ENCODE measurements at places on chromosomes 4 and X.

- DNase-seq = no peak
Observed at GRCh38 chr4:83229791-83230190, 54.8 kb downstream of the COQ2 start.

DNA sequence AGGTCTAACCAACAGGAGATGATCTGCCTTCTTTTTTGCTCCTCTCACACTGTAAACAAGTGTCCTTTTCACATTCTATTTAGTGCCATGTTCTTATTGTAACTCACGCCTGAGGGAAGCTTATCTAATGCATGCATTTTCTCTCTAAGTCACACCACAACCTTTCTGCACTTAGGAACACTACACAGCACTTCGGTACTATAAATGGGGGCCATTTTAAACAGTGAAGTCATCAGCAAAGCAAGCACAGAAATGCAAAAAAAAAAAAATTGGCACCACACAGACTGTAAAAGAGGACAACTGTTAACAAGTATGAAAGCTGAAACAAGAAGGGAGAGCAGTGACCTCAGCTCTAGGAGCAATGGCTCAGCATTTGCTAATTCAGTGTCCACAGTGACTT lies 45.2 kb downstream of the PRSS12 start:
- DNase-seq = peak; percentile 32

- peak; percentile 40 for DNase-seq
Observed at GRCh38 chrX:13761606-13762414, 27.3 kb downstream of the OFD1 start.

- DNase-seq = no peak
Observed at GRCh38 chrX:115940888-115941332, 229.6 kb upstream of the AGTR2 start.

- DNase-seq = no peak
Observed at GRCh38 chr4:102554482-102554881, 53.3 kb downstream of the NFKB1 start.

- no peak for DNase-seq
Observed at GRCh38 chrX:9249051-9249846, 215.3 kb upstream of the FAM9B start.

GRCh38 chr4:15651676-15652075 lies 3.5 kb downstream of the FBXL5 start:
- peak; percentile 38 for DNase-seq

GRCh38 chr4:37951461-37952352 lies 8.5 kb upstream of the PTTG2 start:
- peak; percentile 83 for DNase-seq

GRCh38 chr4:123995936-123996335 lies 599.3 kb downstream of the SPRY1 start:
- no peak for DNase-seq

GRCh38 chr4:158644356-158644755 lies 27.3 kb downstream of the C4orf46 start:
- no peak for DNase-seq

- no peak for DNase-seq
Observed at GRCh38 chr4:85391071-85391470, 83.9 kb upstream of the ARHGAP24 start.

- DNase-seq = no peak
Observed at GRCh38 chr4:3386526-3386925, 55.2 kb upstream of the HGFAC start.

GRCh38 chrX:44945736-44946135 lies 72.7 kb downstream of the KDM6A start:
- peak; percentile 28 for DNase-seq

- no peak for DNase-seq
Observed at GRCh38 chrX:13252726-13253125, 67.1 kb downstream of the ATXN3L start.

DNA sequence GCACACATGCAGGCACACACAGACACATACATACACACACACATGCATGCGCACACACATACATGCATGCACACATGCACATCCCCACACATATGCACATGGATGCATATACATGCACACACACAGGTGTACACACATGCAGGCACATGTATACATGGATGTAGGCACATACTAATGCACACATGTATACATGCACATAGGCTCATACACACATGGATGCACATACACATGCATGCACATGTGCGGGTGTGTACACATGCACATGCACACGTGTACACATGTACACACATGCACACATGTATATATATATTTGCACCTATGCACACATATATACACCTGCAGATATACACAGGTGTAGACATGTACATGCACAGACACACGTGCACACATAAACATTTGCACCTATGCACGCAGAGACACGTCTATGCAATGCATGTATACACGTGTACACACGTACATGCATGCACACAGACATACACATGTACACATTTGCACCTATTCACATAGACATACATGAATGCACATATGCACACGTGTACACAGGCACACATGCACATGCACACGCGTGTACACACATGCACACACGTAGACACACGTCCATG lies 4.0 kb downstream of the PLCXD1 start:
- DNase-seq = no peak

- no peak for DNase-seq
Observed at GRCh38 chrX:74277320-74277719, 26.7 kb upstream of the ZCCHC13 start.

DNA sequence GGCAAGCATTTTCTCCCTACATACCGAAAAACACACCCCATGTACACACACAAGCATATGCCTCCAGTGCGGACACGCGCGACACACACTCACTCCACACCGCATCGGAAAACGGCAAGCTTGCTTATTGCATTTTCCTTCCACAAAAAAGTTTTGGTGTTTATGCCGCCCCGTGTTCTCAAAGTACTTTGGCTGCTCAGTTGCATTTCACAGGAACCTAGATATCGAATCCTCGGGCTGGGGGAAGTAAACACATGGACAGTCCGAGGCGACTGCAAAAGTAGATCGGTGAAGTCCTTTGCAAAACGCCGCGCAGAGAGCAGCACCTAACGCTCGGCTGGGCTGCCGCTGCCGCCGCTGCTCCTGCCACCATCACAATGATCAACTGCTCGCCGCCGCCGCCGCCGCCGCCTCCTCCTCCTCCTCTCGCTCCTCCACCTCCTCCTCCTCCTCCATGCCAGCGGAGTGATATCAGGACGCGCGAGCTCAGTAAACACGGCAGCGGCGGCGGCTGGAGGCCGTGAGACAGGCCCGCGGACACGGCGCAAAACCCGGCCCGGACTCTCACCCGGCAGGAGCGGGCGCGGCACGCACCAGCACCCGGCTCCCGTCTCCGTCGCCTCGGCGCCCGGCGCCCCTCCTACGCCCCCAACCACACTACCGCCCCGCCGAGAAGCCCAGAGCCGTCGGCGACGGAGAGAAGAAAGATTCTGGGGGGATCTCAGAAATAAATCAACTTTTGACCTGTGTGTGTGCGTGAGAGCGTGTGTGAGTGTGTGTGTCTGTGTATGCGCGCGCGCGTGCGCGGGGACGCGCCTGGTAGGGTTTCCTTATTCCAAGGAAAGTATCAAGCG lies at the start of gene MAML3:
Gene MAML3, minus strand, starts transcription at position 467 of the 854 bp plus-strand sequence. CDS start 857 bp downstream, outside the sequence.
- peak; percentile 97 for DNase-seq

DNA sequence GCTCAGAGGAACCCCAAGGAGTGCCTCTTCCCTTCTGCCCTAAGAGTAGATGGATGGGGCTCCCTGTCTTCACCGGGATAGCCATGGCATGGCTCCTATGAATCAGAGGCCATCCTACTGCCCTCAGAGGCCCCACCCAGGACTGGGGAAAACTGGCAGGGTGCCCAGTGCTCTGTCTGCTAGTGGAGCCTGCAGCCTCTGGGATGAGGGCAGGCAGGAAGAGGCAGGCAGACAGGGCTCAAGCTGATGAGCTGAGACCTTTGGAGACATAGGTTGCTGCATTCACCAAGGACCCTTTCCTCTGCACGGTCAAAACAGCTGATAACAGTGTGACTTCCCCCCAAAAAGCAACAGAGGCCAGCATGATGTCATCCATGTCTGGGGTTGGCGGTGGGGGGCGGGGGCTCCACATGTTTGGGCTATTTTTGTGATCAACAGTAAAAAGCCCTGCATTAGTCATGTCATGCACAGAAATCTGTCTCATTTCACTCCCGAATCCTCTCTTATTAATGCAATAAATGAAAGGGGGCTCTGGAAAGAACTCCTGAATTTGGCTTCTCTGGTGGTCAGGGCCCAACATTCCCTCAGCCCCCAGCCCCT lies 207.6 kb upstream of the MAMLD1 start:
- no peak for DNase-seq

- no peak for DNase-seq
Observed at GRCh38 chrX:1433646-1434357, 18.9 kb downstream of the ASMTL start.

DNA sequence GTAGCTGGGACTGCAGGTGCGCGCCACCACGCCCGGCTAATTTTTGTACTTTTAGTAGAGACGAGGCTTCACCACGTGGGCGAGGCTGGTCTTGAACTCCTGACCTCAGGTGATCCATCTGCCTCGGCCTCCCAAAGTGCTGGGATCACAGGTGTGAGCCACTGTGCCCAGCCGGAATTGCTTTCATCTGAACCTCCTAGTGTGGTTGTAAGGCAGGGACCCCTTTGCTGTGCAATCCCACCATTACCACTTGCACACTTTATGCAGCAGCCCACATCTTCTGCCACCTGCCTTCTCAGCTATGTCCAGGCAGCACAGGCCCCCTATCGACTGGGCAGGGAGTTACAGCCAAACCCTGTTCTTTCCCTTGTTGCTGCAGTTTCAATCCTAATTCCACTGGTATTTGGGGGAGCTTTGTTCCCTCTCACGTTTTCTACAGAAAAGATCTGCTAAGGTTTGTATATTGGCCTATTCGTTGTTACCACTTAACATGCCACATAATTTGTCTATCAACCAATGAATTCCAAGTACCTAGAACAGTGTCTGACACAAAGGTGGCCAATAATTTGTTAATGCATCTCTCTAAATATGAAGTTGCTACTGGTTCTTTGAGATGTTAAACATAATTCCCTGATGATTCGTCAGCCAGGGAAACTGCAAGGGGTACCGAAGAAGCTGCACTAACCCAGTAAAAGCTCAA lies 6.5 kb downstream of the RPL39 start:
- peak; percentile 52 for DNase-seq

DNA sequence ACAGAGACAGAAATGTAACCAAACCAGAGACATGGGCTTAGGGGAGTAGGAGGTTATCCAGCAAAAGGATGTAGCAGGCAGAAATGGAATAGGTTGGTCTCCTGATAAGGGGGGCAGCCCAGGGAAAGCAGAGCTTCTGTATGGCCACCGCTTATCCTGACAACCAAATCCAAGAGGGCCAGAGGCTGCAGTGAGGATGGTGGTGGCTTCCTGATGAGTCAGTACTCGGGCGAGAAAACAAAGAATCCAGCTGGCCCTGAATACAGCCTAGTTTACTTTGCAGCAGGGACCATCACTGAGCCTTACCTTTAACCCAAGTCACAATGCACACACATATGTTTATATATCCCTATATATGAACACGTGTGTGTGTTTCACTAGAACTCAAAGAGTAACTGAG lies 129.7 kb upstream of the FTHL17 start:
- DNase-seq = no peak

- no peak for DNase-seq
Observed at GRCh38 chr4:108370291-108371141, 201.8 kb upstream of the LEF1 start.

GRCh38 chr4:109944591-109944990 lies 31.9 kb downstream of the EGF start:
- DNase-seq = no peak

DNA sequence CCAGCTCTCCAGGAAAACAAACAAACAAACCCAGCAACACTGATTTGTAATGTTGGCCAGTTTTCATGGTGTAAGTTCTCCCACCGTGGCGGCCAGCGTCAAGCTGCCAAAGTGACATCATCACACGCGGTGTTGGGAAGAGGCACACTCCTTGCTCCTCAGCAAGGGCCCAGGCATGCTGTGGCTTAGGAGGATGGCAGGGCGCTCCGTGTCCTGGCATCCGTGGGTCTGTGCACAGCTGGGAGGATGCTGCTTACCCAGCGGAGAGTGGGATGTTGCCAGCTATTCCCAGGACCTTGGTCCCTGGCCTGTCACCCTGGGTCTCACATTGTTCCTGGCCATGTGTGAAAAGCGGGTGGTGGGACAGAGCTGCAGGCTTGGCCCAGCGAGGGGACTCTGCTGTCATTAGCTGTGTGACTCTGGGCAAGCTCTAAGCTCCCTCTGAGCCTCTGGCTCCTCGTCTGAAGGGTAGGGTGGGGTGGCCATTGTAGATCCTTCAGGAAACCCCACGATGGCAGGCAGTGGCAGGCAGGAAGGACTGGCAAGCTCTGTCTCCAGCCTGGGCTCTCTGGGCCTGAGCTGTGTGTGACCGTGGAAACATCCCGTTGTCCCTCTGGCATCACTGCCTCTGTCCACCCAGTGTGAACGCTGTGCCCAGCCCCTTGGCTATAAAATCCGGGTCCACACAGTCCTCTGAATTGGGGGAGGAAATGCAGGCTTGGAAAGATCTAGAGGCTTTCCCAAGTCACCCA lies 10.8 kb downstream of the PSAPL1 start:
- no peak for DNase-seq

- DNase-seq = no peak
Observed at GRCh38 chrX:83829874-83830273, 31.1 kb upstream of the CYLC1 start.

GRCh38 chrX:121030083-121030482 lies 17.3 kb upstream of the GLUD2 start:
- no peak for DNase-seq

DNA sequence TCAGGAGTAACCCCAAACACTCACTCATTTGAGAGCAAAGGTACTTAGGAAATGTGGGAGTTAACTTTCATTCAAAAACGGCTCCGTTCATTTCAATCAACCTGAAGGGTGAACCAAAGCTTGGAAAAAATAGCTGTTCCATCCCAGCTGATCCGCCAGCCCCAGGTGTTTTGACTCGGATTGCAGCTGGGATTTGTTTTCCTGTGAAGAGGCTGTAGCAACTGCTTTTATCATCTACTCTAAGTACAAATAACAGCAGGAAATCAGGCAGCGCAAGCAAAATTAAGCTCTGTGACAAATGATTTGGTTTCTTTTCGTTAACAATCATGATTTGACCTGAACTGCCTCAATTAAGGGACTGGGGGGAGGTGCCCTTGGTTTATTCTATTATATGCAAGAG lies 154.7 kb downstream of the BEND2 start:
- DNase-seq = no peak

GRCh38 chrX:134006484-134007161 lies 21.2 kb upstream of the GPC3 start:
- DNase-seq = no peak

- no peak for DNase-seq
Observed at GRCh38 chr4:85086721-85087120, 120.2 kb upstream of the WDFY3 start.

GRCh38 chr4:173801876-173802661 lies 272.0 kb upstream of the HAND2 start:
- no peak for DNase-seq

- no peak for DNase-seq
Observed at GRCh38 chr4:122963216-122963615, 40.8 kb upstream of the NUDT6 start.

- no peak for DNase-seq
Observed at GRCh38 chr4:54197926-54198325, 31.2 kb upstream of the PDGFRA start.

GRCh38 chr4:108060686-108061321 lies 71.1 kb downstream of the HADH start:
- no peak for DNase-seq
